ENCODE measurements at places on chromosomes 4 and X.

DNA sequence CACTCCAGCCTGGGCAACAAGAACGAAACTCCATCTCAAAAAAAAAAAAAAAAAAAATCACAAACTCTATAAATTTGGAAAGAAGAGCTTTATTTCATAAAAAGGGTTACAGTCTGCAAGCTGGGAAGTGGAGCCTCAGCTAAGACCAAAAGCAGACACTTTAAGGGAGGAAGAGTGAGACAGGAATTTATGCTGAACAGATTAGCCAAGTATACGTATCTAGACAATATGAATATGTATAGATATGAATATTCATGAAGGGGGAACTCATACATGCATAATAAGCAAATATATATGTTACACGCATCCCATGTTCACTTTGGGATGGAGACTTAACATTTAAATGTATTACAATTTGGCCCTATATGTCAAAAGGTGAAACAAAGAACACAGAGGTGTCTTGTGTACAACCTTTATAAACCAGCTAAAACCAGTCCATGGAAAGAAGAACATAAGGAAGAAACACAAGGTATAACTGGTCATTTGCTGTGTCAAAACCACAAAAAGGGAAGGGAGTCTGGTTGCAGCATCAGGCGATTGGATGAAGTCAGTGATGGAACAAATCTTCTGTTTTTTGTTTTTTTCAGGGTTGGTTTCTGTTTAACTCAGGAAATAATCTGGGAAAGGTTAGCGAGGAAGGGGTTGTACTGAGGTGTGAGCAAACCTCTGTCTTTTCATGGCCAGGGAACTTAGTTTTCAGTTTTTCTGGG is 130.0 kb upstream of the MAOA start:
- no peak for DNase-seq

- DNase-seq = no peak
These were observed 31.9 kb downstream of the SLC16A2 start for GRCh38 chrX:74453178-74453577.

- peak; percentile 48 for DNase-seq
These were observed 53.8 kb downstream of the ZFYVE28 start for GRCh38 chr4:2364654-2365053.

DNA sequence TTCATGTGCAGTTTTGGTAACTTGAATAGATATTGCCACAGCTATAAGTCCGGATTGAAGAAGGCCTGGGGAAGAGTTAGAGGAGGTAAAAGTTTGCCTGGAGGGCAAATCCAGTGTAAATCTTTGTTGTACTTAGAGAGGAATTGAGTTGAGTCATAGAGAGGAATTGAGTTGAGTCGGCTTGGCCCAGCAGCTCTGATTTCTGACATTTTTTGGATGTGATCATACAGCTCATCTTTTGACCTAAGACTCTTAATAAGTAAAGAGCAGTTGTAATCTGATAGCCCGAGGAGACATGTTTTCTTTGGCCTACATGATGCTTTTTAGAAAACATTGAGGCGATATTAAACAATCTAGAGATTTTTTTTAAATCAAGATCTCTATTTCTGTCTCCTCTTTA is 3.9 kb downstream of the KIT start:
- no peak for DNase-seq

GRCh38 chr4:45931154-45931553 is 192.7 kb downstream of the GABRG1 start:
- DNase-seq = no peak

GRCh38 chr4:142718981-142719380 is 127.1 kb downstream of the INPP4B start:
- DNase-seq = no peak

Data from stimulated activated CD8-positive, alpha-beta memory T cell treated with anti-CD3 and anti-CD28 coated beads, Interleukin-4, amount 100 ng/mL, for 4 hours (primary cell).